ENCODE measurements at places on chromosomes 1 and 21.

GRCh38 chr1:235160383-235160956 is 580 bp downstream of the RBM34 start:
- no peak for DNase-seq

- no peak for DNase-seq
These were observed 142.5 kb upstream of the C1orf105 start for GRCh38 chr1:172277989-172278388.

DNA sequence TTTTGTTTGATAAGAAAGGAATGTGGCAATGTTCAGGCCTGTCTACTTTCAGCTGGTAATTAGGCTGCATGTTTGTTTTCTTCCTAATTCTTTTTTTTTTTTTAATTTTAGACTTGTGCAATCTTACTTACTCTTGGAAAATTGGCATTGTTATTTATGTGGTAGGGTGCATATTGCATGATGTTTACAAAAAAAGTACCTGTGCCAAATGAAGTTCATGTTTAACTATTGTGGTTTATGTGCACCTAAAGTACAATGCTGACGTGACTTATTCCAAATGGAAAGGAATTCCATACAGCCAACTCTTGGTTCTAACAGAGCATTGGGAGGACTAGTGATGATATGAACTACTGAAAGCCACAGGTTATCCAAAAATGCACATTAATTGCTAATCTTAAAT is 51.0 kb downstream of the KCNK2 start:
- DNase-seq: no peak

DNA sequence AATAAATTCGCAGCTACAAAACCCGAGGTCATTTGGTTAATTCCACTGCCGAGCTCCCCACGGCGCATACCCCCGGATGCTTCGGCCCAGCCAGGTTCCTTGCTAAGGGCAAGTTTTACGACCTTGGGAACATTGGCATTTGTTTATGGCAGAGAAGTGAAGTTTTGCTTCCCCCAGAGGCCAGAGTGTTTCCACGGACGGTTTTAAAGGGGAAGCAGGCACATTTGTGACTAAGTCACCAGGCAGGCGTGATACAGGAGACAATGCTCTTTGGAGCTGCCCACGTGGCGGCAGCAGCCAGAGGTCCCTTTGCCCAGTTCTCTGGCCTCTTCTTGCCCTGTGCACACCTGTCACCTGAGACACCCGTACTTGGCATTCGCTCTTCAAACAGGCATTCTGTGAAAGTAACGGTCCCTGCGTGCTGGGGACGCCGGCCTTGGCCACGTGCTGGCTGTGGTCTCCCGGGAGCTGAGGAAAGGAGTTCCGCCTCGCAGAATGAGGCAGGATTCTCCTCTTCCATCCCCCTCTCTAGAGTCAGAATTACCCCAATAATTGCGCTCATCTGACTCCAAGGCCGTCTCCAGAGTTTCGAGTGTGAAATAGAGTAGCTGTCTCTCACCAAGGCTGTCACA is 138.3 kb downstream of the PRDM16 start:
- DNase-seq: no peak

GRCh38 chr1:8439015-8439702 is 121.2 kb downstream of the SLC45A1 start:
- peak; percentile 63 for DNase-seq

DNA sequence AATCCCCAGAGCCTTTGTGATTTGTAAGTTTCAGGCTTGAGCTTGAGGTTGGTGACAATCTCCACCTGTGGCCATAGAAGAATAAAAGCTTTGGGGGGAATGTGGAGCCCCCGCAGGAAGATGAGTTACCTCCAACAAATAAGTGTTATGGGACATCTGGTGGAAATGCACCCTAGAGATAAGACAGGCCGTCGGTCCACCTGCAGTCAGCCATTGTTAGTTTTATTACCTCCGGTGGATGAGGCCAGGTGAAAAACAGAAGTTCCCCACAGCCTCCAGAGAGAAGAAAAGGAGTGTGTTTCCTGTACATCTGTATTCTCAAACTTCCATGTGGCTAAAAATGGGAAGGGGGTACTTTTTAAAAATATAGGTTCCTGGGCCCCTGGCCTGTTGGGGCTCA is 137.4 kb downstream of the KAZN start:
- DNase-seq: no peak

DNA sequence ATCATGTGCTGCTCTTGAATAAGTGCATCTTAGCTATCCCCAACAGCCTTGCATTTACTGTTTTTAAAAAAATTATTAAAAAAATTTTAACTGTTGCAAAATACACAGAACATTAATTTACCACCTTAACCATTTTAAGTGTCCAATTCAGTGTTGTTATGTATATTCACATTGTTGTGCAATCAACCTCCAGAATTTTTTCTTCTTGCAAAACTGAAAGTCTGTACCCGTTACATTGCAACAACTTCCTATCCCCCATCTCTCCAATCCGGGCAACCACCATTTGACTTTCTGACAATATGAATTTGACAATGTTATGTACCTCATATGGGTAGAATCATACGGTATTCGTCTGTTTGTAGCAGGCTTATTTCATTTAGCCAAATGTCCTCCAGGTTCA is 83.1 kb downstream of the FMN2 start:
- no peak for DNase-seq

DNA sequence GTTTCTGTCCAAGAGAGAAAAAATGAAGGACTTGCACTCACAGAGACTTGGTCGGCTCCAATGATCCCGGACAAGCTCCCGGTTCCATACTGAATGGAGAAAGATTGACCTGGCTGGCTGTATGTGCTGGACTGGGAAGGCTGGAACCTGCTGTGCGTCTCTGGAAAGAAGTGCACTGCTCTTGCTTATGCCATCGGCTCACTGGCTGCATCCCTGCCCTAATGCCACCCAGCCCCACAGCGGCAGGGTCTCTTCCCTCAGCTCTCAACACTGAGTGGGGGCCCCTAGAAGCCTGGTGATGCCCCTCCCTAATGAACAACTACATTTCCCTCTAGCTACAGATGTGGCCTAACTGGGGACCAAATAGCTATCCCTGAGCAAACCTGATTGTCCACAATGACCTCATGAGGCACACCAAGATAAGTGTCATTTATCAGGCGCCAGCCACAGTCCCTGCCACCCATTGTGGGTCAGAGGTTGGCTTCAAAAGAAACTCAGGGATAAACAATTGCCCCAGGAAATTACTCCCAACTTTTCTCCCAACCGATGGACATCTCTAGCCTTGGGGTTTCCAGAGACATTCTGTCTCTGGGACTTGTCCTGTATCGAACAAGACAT is 2.6 kb downstream of the CTSE start:
- DNase-seq: no peak

- DNase-seq: no peak
These were observed 105.8 kb downstream of the TSEN15 start for GRCh38 chr1:184157394-184157742.

DNA sequence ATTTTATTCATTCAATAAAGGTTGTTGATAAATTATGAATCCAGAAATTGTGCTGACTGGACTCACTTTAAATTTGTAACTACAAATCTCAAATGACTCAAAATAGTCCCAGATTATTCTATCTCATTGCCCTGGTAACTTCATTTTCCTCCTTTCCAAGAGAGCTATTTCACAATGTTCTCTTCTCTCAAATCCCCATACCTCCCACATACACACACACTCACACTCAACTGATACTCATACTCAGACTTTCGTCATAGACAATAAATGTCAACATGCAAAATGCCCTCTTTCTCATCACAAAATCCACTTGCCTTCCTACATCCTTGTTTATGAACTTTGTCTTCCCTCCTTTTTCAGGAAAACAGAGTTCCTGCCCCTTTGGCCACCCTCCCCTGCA is 33.3 kb downstream of the EXTL2 start:
- DNase-seq: no peak

DNA sequence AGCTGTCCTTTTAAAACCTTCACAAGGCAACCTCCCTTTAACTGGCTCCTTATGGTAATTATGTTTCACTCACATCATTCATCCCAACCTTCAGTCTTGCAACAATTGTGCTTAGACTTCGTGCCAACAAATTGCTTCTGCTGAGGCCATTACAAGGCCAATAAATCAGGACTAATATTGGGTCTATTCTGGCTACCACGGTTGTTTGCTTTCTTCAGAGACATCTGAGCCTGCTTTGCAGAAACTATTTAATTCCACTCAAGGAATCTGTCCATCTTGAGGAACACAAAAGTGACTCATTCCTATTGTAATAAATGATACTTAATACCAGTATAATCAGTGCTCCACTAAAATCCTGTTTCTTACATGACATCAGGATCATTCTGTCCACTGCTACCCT is 2.6 kb upstream of the GSTM4 start:
- no peak for DNase-seq

DNA sequence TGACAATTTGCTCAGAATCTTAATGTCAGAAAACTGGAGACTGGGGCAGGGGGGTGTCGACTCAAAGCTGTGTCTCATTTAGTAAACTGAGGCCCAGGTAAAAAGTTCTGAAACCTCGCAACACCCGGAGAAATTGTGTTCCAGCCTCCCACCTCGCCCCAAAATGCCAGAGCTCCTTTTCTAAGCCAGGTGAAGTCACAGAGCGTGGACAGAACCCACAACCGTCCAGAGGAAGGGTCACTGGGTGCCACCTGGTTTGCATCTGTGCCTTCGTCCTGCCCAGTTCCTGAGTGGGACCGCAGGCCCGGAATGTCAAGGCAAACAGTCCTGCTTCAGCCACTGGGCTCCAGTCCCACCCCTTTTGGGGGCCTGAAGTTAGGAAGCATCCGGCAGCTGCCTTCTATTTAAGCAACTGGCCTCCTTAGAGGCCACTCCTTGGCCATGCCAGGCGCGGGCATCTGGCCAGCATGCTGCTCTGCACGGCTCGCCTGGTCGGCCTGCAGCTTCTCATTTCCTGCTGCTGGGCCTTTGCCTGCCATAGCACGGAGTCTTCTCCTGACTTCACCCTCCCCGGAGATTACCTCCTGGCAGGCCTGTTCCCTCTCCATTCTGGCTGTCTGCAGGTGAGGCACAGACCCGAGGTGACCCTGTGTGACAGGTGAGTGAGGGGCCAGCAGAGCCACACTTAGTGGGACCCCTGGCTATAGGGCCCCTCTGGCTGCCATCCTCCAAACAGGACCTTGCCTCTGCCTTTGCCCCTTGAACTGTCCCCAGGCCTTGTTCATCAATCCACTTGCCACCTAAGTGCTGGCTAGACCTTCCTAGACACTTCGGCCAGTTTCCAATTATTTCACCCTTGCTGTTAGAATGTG is at the start of gene TAS1R1:
TSS of gene TAS1R1 (plus strand) at position 401 of the 872 bp plus-strand sequence. CDS start at position 468, 67 bp downstream.
- DNase-seq: peak; percentile 12

DNA sequence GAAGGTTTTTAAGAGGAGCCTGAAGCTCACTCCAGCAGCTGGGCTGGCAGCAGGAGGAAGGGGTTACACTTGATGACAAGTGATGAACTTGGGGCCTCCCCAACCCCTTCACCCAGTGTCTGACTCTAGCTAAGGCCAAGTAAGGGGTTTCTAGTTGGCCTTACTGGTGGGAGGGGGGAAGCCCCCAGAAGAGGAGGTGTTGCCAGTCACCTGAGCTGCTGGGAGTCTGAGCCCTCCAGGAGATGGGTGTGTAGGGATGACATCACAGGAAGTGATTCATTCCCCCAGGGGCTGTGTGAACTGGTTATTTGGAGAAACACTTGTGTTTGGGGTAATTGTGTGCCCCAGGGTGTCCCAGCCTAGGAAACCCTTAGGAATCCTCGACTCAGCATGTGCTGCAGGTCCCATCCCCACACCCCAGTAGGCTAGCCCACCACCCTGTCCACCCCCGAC is 3.1 kb downstream of the PADI1 start:
- no peak for DNase-seq

DNA sequence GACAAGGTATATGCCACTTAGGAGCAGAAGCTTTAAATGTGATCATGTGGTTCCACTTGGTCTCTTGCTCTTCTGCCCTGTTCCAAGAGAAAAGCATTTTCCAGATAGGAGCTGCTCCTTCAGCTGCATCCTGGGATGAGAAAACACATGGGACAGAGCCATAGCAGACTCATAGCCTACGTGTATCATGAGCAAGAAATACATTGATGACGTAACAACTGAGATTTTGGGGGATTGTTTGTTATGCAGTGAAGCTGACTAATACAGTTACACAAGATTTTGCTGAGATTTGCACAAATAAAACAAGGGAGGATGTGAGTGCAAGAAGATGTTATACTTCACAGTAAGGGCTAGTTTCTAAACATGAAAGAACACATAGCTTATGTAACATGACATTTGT is 36.0 kb upstream of the IRF2BP2 start:
- DNase-seq: no peak

- DNase-seq: no peak
These were observed 43.0 kb upstream of the TARDBP start for GRCh38 chr1:10969267-10969970.

DNA sequence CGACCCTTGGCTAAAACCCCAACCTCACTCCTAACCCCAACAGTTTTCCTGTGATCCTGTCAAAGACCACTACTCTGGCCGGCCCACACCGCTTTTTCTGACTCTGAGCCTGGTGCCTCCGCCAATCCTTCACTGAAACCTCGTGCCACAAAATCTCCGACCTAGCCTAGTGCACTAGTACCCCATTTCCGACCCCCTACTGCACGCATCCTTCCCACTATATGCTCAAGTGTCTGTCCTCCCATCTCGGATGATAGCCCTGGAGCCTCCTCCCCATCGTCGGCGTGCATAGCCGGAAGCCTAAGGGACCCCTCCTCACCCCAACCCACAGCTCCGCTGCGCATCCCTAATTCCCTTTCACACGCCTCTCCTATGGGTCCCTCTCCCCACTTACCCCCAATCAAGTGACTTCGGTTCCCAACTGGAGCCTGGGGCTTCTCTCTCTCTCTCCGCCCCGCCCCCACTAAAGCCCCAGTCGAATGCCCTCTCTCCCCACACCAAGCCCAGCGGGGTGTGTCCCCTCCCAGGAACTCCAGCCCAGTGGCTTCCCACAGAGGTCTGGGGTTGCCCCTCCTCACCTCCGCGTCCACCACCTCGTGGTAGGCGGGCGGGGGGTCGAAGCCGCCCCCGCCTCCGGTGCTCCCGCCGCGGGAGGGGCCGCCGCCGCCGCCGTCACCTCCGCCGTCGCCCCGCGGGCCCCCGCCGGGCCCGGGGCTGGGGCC is 791 bp downstream of the USP24 start:
- peak; percentile 65 for DNase-seq

- DNase-seq: no peak
These were observed 14.0 kb upstream of the PODN start for GRCh38 chr1:53047737-53048736.

- no peak for DNase-seq
These were observed 8.1 kb upstream of the LBR start for GRCh38 chr1:225435957-225436392.

DNA sequence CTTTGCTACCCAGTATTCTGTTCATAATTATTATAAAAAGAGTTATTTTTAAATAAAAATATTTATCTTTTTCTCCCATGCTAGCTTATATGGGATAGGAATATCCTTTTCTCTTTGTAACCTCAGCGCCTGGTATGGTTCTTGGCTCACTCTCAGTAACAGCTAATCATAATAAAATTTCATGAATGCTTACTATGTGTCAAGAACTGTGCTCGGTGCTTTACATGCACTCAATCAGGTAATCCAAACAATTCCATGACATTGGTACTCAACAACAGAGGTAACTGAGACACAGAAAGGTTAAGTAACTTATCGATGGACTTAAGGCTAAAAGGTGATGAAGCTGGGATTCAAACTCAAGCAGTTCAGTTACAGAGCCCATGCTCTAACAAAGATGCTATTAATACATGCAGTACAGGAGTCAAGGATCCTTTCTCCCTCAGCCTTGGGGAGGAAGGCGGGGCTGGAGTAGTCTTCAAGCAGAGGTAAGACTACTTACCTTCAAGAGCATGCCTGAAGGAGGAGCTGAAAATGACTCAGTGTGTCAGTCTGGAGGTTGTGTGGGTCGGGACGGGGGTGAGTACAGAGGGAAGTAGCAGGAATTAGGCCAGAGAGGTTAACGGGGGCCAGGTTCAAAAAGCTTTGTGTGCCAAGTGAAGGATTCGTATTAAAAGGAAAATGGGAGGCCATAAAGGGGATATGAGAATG is 73.4 kb downstream of the PLPPR5 start:
- no peak for DNase-seq
